ENCODE measurements at places on chromosomes 1 and 21.

DNA sequence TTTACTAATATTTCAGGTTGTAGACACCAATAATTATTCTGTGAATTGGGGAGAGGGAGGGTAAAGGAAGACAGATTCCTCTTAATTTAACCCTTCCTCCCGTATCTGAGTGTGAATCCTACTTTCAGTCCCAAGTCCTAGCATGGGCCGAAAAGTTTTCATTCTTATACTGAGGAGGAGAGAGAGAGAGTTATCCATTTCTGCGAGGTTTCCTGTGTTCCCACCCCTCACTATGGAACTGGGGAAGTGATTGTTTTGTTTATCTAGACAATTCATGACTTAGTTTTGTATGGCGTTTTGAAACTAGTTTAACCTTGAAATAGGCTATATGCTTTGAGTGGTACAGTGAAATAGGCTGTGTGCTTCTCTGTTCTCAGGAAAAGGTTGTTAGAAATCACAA, 134.0 kb upstream of the DPYD start:
- DNase-seq: no peak

DNA sequence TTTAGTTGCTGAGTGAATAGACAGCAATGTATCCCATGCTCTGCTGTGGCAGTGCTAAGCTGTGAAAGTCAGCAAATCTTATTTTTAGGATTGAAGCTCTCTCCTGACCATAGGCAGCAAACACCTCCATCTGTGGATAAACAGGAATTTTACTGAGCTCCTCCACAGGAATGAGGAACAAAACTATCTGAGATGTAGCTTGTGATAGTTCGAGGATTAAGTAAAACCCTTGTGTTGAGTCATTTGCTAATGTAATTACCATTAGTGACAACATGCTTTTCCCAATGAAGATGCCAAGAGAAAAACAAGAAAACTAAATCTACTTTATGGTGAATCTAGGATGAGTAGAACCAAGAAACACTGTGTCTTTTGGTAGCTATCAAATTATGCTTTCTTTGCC, 122.7 kb downstream of the CLEC20A start:
- no peak for DNase-seq

GRCh38 chr21:28148400-28149064, 844.1 kb downstream of the LTN1 start:
- no peak for DNase-seq

GRCh38 chr1:79100385-79100784, 93.9 kb upstream of the ADGRL4 start:
- no peak for DNase-seq

DNA sequence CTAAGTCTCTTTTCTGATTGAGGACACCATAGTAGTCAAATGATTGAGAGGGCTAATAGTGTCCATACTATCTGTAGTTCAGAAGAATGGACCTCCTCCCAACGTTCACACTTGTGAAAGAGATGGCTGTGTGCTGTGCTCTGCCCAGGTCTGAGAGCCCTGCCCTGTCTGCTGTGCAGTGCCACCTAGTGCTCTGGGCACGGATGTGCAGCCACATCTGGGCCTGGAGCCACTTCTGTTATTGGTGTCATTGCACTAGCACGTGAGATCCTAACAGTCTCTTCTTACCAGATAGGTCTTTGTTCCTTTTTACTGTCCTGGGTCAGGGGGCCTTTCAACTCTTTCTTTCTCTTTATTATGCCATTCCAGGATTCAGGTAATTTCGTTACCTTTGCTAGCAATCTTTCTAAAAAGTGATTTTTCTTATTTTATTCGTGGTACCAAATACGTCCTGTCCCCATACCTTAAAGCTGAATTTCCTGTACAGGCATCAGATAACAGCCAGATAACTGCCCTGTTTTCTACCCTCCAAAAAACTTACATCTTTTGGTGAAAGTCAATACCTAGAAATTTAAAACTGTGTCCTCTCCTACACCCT, 21.7 kb downstream of the INTS3 start:
- peak; percentile 88 for DNase-seq

DNA sequence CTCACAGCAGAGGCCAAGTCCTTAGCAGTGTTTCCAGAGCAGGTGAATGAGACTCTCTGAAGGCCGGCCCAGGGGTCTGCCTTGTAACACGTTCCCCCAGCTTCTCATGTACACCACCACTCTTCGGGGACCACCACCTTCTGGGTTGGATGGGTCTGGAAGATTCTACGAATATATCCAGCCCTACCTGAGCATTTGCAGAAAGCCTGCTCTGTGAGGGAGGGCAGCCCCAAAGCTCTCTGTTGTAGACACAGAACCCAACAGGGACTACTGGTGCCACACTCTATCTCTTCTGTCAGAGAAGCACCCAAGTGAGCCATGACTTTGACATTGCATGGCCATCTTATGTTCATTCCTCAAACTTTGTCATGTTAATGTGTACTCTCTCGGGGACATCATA, 61.8 kb downstream of the CD247 start:
- no peak for DNase-seq

DNA sequence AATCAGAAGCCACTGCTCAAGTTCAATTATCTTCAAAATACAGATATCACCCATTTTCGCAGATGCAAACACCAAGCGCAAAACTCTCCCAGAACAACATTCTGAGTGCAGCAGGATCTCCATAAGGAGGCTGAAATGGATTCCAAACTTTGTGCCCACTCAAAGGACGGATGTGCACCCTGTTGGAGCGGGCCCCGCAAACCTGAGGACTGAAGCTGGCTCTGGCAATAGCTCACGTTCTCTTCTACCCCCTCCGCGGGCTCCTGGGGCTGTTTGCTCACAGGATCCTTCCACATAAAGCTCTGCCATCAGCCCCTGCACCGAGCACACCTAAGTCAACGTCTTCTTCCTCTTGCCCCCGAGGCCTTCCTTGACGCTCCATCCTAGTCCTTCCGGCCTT, 11.7 kb upstream of the RCSD1 start:
- no peak for DNase-seq

- DNase-seq: no peak
Observed at GRCh38 chr1:215417122-215417521, 150.0 kb upstream of the KCTD3 start.

- DNase-seq: no peak
Observed at GRCh38 chr1:203557390-203557789, 63.4 kb downstream of the OPTC start.

DNA sequence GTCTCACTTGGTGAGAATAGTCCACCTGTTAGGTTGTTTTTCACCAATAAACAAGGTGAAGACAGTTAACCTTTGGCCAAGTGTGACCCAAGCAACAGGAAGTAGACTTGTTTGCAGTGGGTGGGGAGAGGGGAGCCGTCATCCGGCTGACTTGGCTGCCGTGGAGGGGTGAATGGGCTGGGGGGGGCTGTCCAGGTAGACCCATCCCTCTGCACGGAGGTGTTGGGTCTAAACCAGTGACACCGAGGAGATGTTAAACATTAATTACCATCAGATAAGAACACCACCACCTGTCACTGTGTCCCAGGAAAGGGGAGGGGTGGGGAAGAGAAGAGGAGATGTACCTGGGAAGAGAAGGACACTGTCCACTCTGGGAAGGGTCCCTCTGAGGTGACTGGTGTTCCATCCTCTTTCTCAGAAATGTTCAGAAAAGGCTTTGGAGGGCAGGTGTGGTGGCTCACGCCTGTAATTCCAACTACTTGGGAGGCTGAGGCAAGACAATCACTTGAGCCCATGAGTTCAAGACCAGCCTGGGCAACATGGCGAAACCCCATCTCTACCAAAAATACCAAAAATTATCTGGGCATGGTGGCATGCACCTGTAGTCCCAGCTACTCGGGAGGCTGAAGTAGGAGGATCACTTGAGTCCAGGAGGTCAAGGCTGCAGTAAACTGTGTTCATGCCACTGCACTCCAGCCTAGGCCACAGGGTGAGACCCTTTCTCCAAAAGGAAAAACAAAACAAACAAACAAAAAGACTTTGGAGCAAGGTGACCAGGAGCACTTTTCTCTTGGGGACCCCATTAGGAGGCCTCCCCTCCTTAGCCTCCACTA, 6.7 kb upstream of the MYOM3 start:
- no peak for DNase-seq

DNA sequence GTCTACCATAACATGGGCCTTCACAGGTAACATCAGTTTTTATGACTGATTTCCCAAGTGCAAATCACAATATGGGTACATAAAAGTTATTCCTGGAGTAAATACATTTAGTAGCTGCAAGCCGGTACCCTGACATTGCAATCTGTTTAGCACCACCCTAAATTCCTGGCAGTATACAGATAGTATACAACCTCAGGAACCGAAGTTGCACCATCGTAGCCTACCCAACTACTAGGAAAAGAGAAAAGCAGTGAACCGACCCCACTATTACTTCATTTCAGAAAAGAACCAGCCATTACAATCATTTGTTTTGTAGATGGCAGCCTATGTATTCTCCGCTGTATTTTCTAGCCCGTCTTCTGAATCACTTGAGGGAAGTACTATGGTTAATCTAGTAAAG, 1.1 kb downstream of the ADIPOR1 start:
- no peak for DNase-seq

DNA sequence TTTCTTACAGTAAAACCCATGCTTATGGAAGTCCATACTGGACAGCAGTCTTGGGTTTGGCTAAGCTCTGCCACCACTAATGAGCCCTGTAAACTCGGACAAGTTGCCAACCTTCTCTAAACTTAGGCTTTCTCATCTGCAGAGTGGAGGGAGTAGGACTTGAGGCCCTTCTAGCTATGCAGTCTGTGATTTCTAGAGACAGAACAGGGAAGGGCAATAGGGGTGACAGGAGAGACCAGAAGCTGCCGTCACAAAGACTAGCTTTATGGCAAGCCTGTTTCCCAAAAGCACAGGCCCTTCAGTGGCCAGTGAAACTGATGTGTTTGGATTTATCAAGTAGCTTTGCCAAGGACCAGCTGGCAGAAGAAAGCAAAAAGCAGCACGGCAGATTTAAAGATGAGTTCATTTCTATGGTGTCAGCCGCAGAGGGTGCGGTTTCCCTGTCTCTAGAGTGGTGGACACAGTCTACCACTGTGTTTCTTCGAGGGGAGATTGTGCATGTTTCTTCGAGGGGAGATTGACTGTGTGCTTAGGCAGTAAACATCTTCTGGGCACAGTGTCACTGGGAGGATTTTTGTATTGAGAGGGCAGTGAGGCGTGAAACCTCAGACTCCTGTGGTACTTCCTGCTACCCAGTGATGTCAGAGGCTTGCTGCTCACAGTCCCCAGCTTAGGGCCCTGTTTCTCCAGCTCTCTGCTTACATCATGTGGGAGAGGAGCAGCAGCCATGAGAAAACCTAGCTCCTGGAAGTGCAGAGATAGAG, 119.0 kb downstream of the ROR1 start:
- DNase-seq: no peak

- no peak for DNase-seq
Observed at GRCh38 chr1:65558215-65558614, 137.7 kb downstream of the LEPR start.

DNA sequence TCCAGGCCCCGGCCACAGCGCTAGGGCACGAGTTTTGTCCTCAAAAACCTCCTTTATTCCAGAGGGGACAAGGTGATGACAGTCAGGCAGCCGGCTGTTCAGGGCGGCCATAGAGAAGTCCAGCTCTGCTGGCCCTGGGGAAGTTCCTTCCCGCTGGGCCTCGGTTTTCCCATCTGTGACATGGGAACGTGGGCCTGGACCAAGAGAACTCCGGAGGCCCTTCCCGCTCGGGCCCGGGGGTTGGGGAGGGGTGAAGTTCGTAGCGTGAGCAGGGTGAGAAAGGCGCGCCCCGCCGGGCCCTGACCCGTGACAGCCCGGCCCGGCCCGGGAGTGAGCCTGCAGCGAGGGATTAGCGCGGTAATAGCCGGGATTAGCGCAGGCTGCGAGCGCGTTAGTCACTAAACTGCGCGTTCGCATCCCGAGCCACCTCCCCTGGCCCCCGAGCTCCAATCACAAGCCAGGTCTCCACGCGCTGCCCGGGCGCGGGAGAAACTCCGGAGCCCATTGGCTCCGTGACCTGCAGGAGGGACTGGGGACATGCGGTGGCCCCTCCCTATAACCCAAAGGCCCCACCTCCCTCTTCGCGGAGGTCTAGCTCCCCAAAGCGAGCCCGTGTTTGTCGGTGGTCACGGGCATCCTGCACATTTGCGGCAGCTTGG, 29.8 kb upstream of the PADI2 start:
- DNase-seq: no peak

DNA sequence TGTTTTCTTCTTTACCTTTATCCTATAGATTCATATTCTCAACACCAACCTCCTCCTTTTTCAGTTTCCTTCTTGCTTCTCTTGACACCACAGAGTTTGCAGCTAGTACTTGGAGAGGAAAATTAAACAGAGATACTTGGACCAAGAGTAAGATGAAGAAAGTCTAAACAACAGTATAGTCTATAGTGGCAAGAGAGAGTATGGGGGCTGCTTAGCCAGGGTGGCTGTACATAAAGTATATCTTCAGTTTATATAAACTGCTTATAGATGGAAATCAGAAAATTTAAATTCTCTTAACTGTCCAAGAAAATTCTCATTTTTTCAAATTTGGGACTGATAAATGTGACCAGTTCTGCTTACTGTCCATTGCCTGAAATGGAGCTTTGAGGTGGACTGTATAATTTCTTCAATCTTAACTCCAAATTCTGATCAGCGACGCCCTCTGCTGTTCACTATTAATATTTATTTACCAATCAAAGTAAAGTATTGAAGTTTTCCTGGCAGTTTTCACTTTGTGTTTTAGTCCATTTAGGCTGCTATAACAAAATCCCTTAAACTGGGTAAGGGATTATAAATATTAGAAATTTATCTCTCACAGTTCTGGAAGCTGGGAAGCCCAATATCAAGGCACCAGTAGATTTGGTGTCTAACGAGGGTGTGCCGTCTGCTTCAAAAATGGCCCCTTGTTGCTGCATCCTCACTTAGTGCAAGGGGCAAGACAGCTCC, 14.8 kb upstream of the METTL18 start:
- no peak for DNase-seq

- no peak for DNase-seq
Observed at GRCh38 chr21:26124421-26124833, 46.1 kb downstream of the APP start.

DNA sequence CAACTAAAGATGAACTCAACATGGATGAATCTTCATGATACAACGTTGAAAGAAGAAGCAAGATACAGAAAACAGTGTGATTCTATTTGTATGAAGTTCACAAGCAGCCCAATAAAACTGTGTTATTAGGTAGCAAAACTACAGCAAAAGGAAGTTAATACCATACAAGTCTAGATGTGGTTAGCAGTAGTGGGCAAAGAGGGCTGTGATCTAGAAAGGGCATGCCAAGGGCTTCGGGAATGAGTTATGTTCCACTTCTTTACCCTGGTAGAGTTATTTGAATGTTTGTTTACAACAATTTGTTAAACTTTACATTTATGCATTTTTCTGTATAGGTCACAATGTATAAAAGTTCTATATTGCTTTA, 9.2 kb downstream of the TNFRSF9 start:
- DNase-seq: no peak

GRCh38 chr1:175508320-175509110, 234.9 kb downstream of the TNR start:
- no peak for DNase-seq

All from activated CD4-positive, alpha-beta memory T cell treated with anti-CD3 and anti-CD28 coated beads for 36 hours (primary cell).